ENCODE measurements at places on chromosomes 6 and 20. TPM values are rescaled to one million over a fixed set of nuclear protein-coding genes. Genes with fewer than 3 reads are reported as not detected.

The HFE gene
- total RNA-seq: 15.9 TPM

The SLC26A8 gene
- 0.06 TPM for total RNA-seq

DNA sequence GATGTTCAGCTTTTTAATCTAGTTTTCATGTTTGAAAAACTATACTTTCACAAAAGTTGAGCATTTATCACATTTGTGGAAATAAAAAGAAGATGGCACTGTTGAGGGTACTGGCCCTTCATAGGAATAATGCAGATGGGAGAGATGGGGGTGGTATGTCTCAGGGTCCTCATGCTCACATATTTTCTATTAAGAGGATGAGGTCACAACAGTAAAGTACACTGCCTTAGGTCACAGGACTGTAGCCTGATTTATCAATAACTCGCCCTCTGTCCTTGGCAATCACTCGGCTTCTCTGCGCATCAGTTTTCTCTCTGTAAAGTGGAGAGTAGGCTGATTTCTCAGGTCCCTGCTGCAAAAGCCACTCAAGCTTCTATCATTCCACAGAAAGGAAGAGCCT, 55.9 kb downstream of the PPP1R3G start:
- no peak overlapping the region for H3K27ac ChIP-seq
- no peaks in the 10 kb centered on the region for H3K36me3 ChIP-seq
- H3K27me3 ChIP-seq: no peaks in the 10 kb centered on the region
- no peaks in the 10 kb centered on the region for H3K4me1 ChIP-seq
- no peak overlapping the region for H3K4me3 ChIP-seq

GRCh38 chr6:156887623-156888269, 110.6 kb downstream of the ARID1B start:
- H3K4me1 ChIP-seq: no peaks in the 10 kb centered on the region
- H3K4me3 ChIP-seq: no peak overlapping the region
- DNase-seq: no peak
- H3K27ac ChIP-seq: peak overlapping the region; percentile 15
- no peaks in the 10 kb centered on the region for H3K36me3 ChIP-seq
- no peaks in the 10 kb centered on the region for H3K27me3 ChIP-seq

DNA sequence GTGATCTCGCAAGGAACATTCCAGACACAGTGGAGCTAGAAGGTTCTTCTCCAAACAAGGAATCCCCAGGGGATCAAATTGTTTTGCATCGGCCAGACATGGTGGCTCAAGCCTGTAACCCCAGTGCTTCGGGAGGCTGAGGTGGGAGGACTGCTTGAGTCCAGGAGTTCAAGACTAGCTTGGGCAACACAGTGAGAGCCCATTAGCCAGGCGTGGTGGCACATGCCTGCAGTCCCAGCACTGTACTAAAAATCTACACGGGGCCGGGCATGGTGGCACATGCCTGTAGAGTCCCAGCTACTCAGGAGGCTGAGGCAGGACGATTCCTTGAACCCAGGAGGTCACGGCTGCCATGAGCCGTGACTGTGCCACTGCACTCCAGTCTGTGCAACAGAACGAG, 15.3 kb downstream of the GMEB2 start:
- no peak overlapping the region for H3K4me3 ChIP-seq
- no peak overlapping the region for H3K27ac ChIP-seq
- H3K36me3 ChIP-seq: no peaks in the 10 kb centered on the region
- no peaks in the 10 kb centered on the region for H3K4me1 ChIP-seq

GRCh38 chr20:62479656-62480055, 3.9 kb upstream of the GATA5 start:
- H3K27me3 ChIP-seq: peaks cover 16% of the 10 kb centered on the region
- no peaks in the 10 kb centered on the region for H3K4me1 ChIP-seq
- DNase-seq: no peak
- no peaks in the 10 kb centered on the region for H3K36me3 ChIP-seq

DNA sequence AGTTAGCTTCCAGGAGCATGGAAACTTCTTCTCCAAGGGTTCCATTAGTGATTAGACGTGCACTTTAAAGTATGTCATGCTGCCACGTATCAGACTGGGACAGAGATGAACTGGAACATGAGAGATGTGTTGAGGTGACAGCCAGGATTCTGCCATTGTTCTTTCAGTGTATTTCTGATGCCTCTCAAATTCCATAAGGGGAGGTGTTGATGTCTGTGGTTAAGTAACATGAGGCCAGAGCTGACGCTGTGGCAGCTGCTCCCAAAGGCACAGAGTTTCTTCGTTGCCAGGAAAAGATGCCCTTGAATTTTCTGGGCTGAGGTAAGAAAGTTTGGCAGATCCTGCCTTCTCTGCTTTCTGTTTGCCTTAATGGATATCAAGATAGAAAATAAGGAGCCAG, 63.5 kb downstream of the TRMT6 start:
- no peaks in the 10 kb centered on the region for H3K4me1 ChIP-seq
- DNase-seq: no peak
- no peaks in the 10 kb centered on the region for H3K27me3 ChIP-seq
- no peak overlapping the region for H3K4me3 ChIP-seq
- H3K36me3 ChIP-seq: no peaks in the 10 kb centered on the region

DNA sequence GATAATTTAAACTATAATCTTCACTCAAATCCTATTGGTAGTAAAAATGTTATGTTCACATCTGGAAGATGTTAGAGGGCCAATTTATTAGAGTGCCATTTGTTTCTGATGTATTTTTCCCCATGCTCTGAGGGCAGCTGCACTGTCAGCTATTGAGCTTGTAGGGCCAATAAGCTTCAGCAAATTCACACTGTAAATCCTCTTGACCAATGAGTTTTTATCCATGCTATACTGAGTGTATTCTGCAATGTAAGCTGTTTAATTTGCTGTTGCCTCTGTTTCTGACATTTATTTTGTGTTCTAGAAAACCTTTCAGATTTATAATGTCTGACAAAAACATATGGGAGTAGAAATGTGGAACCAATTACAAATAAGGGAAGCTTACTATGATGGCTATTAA, 62.6 kb downstream of the OGFRL1 start:
- DNase-seq: no peak
- H3K27me3 ChIP-seq: no peaks in the 10 kb centered on the region
- no peak overlapping the region for H3K4me3 ChIP-seq
- no peaks in the 10 kb centered on the region for H3K4me1 ChIP-seq
- no peak overlapping the region for H3K27ac ChIP-seq

- no peaks in the 10 kb centered on the region for H3K4me1 ChIP-seq
- H3K27me3 ChIP-seq: no peaks in the 10 kb centered on the region
- H3K36me3 ChIP-seq: no peaks in the 10 kb centered on the region
- no peak overlapping the region for H3K4me3 ChIP-seq
Measured at GRCh38 chr20:52937591-52938100, 34.5 kb upstream of the TSHZ2 start.

DNA sequence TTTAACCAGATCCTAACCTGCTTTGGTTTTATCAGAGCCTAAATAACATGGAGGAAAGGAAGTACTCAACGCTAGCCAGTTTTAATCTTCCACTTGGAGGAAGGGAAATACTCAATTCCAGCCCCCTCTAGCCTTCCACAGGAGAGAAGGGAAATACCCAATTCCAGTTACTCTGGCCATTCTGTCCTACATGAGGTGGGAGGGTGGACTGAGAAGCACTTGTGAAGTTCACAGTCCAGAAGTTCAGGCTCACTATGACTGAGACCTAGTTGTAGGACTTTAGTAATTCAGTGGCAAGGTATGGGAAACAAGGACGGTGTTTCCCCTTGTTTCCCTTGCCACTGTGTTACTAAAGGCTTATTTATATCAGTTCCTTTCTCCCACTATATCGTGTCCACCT, 672.0 kb downstream of the RFPL4B start:
- H3K36me3 ChIP-seq: no peaks in the 10 kb centered on the region
- H3K4me1 ChIP-seq: no peaks in the 10 kb centered on the region
- no peak overlapping the region for H3K4me3 ChIP-seq
- no peak overlapping the region for H3K27ac ChIP-seq

GRCh38 chr6:137769797-137770362, 97.2 kb upstream of the TNFAIP3 start:
- H3K36me3 ChIP-seq: no peaks in the 10 kb centered on the region
- no peaks in the 10 kb centered on the region for H3K27me3 ChIP-seq
- no peak overlapping the region for H3K27ac ChIP-seq
- DNase-seq: no peak
- H3K4me1 ChIP-seq: no peaks in the 10 kb centered on the region

GRCh38 chr20:20286061-20286460, 81.8 kb upstream of the INSM1 start:
- no peak overlapping the region for H3K27ac ChIP-seq
- DNase-seq: no peak
- H3K4me3 ChIP-seq: no peak overlapping the region
- no peaks in the 10 kb centered on the region for H3K4me1 ChIP-seq
- H3K27me3 ChIP-seq: no peaks in the 10 kb centered on the region

GRCh38 chr6:52108128-52108527, 20.7 kb upstream of the PKHD1 start:
- H3K4me3 ChIP-seq: no peak overlapping the region
- H3K36me3 ChIP-seq: no peaks in the 10 kb centered on the region
- H3K4me1 ChIP-seq: no peaks in the 10 kb centered on the region

DNA sequence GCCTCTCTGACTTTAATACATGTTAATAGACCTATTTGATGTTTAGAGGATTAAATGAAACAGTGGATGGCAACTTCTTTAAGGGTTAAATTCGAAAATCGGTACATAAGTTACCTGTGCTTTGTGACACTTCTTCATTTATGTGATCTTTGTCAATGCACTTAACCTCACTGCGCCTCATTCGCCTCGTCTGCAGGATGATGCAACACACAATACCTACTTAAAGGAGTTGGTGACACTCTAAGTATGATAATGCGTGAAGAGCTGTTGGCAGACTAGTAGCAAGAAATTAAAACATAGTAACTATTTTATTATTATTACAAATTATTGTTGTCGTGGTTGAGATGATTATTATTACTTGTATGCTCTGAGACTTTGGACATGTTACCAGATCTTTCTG, 92.8 kb downstream of the TSHZ2 start:
- H3K4me3 ChIP-seq: no peak overlapping the region
- H3K4me1 ChIP-seq: peaks cover 10% of the 10 kb centered on the region
- H3K27ac ChIP-seq: no peak overlapping the region
- no peaks in the 10 kb centered on the region for H3K27me3 ChIP-seq

DNA sequence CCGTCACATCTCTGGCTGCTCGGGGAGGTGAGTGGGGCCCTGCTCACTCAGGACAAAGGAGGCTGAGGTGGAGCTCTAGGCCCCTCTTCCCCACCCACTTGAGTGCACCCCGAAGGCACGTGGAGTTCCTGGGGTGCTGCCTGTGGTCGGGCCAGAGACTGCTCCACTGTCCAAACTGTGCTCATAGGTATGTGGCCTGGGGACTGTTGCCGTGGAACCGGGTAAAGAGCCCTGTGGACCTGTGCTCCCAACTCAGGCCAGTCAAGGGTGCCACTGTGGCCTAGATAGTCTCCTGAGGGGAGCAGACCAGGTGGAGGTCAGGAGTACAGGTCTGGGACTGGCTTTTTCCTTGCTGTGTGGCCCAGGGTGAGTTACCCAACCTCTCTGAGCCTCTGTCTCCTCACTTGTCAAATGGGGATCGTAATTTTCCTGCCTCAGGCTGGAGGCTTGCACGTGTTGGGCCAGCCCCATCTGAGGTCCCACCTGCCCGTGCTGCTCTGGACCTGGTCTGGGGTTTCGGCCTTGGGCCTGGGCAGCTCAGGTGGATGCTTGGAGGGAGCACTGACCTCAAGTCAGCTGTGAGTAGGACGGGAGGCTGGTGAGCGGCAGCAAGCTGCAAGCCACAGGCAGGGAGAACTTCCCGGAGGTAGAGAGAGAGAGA, 12.4 kb upstream of the NPBWR2 start:
- H3K4me1 ChIP-seq: no peaks in the 10 kb centered on the region
- DNase-seq: peak; percentile 50
- H3K4me3 ChIP-seq: no peak overlapping the region
- no peaks in the 10 kb centered on the region for H3K36me3 ChIP-seq
- H3K27ac ChIP-seq: no peak overlapping the region
- H3K27me3 ChIP-seq: no peaks in the 10 kb centered on the region

DNA sequence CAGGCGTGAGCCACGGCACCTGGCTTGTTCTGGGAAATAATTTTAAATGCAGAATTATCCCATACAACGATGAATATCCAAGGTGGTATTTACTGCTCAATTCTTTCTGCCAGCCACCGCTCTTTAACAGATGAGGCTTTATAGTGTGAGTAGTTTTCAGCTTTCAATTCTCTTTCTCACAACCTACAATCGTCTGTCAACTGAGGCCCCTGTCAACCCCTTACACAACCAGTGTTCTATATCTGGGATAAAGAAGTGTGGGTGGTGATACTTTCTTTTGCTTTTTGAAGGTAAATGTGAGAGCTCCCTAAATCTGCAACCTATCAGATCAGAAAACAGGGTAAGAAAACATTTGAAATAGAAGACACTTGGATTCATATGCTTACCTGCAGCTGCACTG, 22.5 kb downstream of the STAU1 start:
- DNase-seq: no peak
- no peak overlapping the region for H3K27ac ChIP-seq
- H3K27me3 ChIP-seq: no peaks in the 10 kb centered on the region
- peaks cover 20% of the 10 kb centered on the region for H3K4me1 ChIP-seq

DNA sequence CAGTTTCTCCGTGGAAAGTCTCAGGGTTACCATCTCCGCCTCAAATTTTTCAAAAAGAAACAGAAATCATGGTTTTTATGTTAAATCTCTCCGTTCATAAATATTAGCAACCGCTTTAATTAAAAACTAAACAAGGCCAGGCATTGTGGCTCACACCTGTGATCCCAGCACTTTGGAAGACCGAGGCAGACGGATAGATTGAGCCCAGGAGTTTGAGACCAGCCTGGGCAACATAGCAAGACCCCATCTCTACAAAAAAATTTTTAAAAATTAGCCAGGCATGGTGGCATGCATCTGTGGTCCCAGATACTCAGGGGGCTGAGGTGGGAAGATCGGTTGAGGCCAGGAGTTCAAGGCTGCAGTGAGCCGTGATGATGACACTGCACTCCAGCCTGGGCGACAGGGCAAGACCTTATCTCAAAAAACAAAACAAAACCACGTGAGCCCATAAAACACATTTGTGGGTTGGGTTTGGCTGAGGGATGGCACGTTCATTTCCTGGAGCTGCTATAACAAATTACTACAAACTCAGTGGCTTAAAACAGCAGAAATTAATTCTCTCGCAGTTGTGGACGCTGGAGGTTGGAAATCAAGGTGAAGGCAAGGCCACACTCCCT, 223.2 kb downstream of the ZNF217 start:
- no peaks in the 10 kb centered on the region for H3K27me3 ChIP-seq
- H3K4me3 ChIP-seq: no peak overlapping the region
- H3K27ac ChIP-seq: no peak overlapping the region
- H3K36me3 ChIP-seq: no peaks in the 10 kb centered on the region
- H3K4me1 ChIP-seq: no peaks in the 10 kb centered on the region
- DNase-seq: no peak

DNA sequence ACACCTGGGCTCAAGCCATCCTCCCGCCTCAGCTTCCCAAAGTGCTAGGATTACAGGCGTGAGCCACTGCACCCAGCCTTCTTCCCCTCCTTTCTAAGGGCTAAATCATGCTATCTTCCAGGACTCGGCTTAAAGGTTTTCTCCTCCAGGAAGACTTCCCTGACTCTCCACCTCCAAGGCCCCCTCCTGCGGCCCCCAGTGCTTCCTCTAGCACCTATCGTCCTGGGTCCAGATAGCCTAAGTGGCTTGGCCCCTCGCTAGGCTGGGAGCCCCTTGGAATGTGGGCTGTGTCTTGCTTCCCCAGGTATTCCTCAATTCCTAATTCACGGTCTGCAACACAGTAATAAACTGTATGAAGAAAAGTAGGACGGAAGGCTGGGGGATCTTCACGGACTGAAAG, 36.7 kb downstream of the PIM1 start:
- H3K36me3 ChIP-seq: no peaks in the 10 kb centered on the region
- peaks cover 11% of the 10 kb centered on the region for H3K4me1 ChIP-seq
- DNase-seq: no peak
- H3K27me3 ChIP-seq: no peaks in the 10 kb centered on the region
- H3K4me3 ChIP-seq: no peak overlapping the region

- H3K4me1 ChIP-seq: no peaks in the 10 kb centered on the region
- H3K36me3 ChIP-seq: no peaks in the 10 kb centered on the region
- H3K4me3 ChIP-seq: no peak overlapping the region
- no peak overlapping the region for H3K27ac ChIP-seq
Measured at GRCh38 chr20:11173916-11174315, 500.1 kb upstream of the JAG1 start.
